Frontal cortex (tissue), 4 donors: ENCODE measurements at places on chromosomes 6 and 20.

GRCh38 chr6:112241820-112242429 lies 12.4 kb downstream of the LAMA4 start:
- no peak for DNase-seq

DNA sequence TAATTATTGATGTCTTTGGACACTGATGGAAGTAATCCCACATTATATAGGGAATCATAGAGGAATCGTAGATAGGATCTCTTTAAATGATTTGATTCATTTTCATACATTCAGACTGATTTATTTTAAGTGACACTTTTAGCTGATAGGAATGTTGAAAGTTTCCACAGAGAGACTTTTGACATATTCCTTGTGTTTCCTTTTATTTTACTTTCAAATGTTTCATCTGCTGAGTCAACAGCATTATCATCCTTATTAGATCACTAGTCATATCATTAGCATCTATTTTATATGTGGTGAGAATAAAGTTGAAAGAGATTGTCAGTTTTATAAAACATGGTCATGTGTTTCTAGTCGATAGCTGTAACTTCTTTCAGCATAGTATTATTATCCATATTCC lies 13.4 kb downstream of the DCBLD1 start:
- no peak for DNase-seq

DNA sequence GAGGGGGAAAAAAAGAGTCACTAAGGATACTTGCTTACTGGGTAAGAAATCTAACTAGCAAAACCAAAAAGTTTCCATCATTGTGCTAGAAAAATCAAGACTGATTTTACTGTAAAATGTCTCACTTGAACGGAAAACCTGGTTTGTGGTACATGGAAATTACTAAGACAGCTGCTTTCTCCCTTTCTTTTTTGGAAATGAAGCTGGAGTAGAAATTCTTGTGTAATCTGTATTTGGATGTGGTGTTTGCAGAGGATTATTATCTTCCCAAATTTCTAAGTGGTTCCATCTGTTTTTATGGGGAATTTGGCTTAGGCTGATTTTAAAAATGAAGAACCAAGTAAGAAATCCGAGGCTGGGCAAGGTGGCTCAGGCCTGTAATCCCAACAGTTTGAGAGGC lies 20.4 kb downstream of the EPB41L2 start:
- no peak for DNase-seq

- no peak for DNase-seq
Observed at GRCh38 chr20:1469306-1469905, 2.8 kb upstream of the NSFL1C start.

GRCh38 chr6:35370124-35370741 lies 27.9 kb downstream of the PPARD start:
- no peak for DNase-seq

- DNase-seq: no peak
Observed at GRCh38 chr20:49627329-49627761, 59.4 kb upstream of the PTGIS start.

DNA sequence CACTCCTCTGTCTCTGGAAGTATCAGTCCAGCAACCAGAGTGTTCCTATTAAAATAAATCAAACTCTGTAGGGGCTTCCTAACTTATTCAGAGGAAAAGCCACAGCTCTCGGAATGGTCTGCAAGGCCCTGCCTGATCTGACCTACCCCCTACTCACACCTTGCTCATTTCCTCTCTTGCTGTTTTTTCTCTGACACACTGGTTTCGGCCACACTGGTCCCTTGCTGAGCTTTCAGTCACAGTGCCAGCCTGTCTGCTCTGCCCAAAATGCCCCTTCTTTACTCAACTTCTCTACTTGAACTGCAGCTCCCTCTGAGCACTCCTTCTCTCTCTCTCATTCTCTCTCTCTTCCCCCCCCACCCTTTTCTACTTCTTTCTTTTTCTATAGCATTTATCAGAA lies 430.2 kb downstream of the UTRN start:
- no peak for DNase-seq

- no peak for DNase-seq
Observed at GRCh38 chr20:137668-138490, 4.5 kb upstream of the DEFB126 start.

GRCh38 chr20:36956674-36957073 lies 5.2 kb upstream of the SAMHD1 start:
- no peak for DNase-seq

GRCh38 chr6:136593748-136594490 lies 43.7 kb upstream of the MAP7 start:
- DNase-seq: no peak

GRCh38 chr6:28907394-28907793 lies 16.4 kb downstream of the TRIM27 start:
- no peak for DNase-seq

- DNase-seq: no peak
Observed at GRCh38 chr6:105442369-105442768, 39.5 kb upstream of the PREP start.

- no peak for DNase-seq
Observed at GRCh38 chr20:43993560-43993959, 78.9 kb downstream of the TOX2 start.

GRCh38 chr6:111776236-111777221 lies 96.7 kb downstream of the FYN start:
- no peak for DNase-seq

- no peak for DNase-seq
Observed at GRCh38 chr20:15756754-15757115, 816.5 kb downstream of the KIF16B start.

DNA sequence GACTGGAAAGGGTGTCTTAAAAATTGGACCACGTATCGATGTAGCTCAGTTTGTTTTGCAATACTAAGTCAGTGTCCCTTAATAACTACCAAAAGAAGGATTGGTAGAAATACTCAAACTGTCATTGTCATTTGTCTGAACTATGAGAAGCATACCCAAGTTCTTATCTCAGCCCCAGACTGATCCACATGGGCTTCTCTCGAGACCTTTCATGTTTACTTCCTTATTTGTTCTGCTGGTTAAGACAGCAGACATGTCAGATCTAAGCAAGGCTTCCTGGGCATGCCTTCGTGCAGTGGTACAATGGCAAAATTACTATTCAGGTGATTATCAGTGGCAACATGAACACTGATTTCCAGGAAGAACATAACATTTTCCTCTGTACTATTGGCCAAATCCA lies 211.1 kb upstream of the PHACTR1 start:
- no peak for DNase-seq

DNA sequence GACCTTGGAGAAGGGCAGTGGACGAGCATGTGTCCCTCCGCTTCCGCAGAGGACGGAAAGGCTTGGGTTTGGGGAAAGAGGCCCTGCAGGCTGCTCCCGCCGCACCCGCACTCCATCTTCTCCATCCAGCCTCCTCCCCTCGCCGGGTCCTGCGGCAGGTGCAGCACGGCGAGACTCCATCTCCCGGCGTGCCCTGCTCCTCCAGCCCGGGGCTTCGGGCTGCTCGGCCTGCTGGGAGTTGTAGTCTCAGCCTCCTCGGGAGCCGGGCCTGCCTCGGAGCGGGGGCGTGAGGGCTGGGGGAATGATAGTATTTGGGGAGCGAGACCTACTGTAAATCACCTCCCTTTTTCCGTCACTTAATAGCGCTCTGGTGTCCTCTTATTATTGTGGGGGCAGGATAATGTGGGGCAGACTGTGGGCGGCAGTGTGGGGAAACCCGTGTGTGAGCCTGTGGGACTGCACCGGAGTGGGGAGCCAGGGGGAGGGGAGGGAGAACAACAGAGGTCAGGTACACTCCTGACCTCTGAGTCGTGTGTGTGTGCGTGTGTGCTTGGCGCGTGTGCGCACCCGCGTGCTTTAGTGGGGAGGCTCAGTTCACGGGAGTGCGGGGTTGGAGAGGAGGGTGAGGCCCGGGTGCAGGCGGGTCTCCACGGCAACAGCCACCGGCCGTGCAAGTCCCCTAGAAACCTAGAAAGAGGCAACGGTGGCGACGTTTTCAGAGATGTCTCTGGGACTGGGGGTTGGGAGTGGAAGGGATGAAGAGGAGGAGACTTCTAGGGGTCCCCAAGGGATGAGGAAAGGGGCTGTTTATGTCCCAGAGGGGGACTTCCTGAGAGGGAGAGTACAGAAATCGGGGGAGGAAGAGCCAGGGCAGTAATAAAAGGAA lies 4.1 kb downstream of the TTBK1 start:
- peak; percentile 90 for DNase-seq

DNA sequence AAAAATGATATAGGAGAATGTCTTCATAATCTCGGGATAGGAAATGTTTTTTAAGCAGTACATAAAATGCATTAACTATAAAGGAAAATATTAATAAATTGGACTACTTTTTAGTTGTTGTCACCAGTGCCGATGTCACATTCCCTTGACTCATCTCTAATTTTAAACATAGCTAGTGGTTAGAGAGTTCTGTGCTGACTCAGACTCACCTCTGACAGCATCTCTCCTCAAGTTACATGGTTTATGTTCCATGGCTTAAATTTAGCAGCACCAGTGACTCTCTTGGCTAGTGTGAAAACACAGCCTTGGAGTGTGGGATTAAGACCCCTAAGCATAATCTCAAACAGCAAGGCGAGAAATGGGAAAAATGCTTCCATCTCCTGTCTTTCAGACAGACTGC lies 311.8 kb upstream of the MMS22L start:
- DNase-seq: no peak

GRCh38 chr6:47512872-47513271 lies 35.3 kb downstream of the CD2AP start:
- DNase-seq: no peak

GRCh38 chr6:108640104-108640503 lies 79.4 kb downstream of the FOXO3 start:
- no peak for DNase-seq

DNA sequence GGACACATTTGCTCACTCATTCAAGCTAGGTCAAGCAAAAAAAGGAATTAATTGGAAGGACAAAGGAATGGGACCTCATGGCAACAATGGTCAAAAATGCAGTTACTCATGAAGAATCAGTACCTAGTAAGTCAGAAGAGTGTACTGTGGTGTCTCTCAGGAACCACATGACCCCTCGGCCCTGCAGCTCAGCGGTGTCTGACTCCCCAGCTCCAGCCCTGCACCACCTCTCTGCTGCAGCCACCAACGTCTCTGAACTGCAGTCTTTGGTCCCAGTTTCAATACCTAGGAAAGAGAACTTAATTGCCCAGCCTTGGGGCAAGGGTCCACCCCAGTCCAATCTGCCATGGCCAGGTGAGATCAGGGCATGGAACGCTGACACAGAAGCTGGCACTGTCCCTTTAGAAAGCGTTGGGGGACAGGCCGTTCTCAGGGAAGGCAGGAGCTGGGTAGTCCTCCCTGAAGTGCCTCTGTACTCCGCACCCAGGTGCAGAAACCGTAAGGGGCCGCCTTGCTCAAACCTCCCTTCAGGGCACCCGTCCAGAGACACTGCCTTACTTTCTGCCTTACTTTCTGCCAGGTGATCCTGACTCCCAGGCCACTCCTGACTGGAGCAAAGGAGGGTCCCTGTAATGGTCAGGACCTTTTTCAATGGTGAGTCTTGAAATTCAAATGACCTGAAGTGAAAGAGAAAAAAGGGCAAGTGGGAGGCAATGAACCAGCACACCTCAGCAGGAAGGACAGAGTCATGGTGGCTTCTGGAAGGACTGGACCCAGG lies 13.2 kb upstream of the NELFCD start:
- DNase-seq: no peak

GRCh38 chr6:45031601-45032000 lies 296.5 kb upstream of the RUNX2 start:
- no peak for DNase-seq

DNA sequence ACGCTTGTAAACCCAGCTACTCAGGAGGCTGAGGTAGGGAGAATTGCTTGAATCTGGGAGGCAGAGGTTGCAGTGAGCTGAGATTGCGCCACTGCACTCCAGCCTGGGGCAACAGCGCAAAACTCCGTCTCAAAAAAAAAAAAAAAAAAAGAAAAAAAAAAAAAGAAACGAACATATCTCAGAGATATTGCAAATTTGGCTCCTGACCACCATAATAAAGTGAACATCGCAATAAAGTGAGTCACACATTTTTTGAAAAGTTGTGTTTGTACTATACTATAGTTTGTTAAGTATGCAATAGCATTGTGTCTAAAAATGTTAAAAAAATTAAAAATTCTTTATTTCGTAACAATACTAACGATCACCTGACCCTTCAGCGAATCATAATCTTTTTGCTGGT lies 13.3 kb downstream of the RSPH9 start:
- no peak for DNase-seq

GRCh38 chr6:69408886-69409285 lies 387.9 kb downstream of the LMBRD1 start:
- no peak for DNase-seq

DNA sequence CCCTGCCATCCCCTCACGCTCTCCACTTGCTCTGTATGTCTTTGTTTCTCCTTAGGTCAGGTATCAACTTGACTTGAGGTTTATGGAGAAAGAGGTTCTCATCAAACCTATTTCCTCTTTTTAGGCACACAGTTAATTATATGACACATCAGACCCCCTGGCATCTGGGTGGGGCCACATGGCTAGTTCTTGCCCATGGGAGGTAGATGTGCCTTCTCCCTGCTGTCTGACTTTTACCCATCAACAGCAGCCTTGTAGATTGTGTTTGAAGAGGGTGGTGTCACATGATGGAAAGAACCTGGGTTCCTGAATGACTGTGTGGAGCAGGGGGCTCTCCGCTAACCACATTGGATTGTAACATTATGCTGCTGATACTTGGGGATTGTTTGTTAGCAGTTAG lies 7.2 kb upstream of the UQCC2 start:
- no peak for DNase-seq

GRCh38 chr6:161056451-161056850 lies 64.9 kb downstream of the MAP3K4 start:
- no peak for DNase-seq

DNA sequence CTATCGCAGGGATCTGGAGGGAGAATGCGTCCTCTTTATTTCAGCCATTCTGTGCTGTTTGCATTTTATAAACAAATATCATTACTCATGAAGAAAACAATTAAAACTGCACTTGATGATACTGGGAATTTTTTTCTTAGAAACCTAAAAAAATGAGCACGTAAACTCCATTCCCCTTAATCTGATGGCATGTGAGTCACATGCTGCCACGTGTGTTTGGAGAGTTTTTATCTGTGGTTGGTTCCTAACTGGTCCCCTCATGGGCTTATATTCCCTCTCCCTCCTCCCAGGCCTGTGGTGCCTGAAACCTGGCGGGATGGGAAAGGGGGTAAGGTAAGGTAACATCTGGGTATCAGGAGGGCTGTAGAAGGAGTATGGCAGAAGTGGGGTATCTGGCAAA lies 6.5 kb downstream of the PACSIN1 start:
- no peak for DNase-seq

GRCh38 chr6:66326228-66326627 lies 619.2 kb upstream of the EYS start:
- DNase-seq: no peak

DNA sequence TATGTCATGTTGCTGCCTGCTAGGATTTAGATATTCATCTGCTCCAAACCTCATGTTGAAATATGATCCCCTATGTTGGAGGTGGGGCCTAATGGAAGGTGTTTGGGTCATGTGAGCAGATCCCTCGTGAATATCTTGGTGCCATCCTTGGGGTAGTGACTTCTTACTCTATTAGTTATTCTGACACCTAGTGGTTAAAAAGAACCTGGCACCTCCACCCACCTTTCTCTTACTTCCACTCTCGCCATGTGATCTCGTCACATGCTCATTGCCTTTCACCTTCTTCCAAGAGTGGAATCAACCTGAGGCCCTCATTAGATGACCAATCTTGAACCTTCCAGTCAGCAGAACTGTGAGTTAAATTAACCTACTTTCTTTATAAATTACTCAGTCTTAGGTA lies 549.4 kb upstream of the SYNCRIP start:
- no peak for DNase-seq
